ENCODE measurements at places on chromosomes 11 and 22.

DNA sequence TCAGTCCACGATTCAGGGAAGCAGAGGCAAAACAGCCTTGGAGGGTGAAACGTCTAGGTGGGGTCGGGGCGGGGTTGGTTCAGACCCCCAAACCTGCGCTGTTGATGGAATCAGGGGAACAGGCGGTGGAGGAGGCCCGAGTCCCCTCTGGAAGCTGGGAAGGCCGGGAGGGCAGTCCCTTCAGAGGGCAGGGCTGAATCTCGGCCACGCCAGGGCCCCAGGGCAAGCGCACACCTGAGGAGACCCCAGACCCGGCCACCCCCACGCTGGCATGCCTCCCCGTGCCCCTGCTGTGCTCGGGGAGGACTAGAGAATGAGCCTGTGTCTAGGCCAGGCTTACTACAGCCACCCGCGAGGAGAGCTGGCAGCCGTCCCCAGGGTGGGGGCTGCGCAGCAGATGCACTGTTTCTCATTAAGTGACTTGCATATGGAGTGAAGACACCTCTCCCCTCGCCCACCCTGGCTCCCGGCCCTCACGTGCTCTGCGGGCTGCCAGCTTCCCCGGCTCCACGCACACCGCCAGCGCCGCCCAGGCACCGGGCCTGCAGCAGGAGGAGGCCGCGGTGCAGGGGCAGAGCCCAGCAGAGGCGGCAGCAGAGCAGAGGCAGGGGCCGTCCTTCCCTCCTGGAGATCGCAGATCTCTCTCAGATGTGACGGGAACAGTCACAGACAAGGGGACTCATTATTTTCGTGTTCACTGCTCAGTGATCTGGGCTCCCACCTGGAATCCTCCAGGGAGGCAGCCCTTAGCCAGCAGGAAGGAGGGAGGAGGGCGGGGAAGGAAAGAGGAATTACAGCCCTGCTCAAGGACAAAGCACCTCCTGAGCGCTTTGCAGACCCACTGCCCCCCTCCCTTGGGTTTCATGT, 47.1 kb upstream of the OPCML start:
- DNase-seq: no peak

DNA sequence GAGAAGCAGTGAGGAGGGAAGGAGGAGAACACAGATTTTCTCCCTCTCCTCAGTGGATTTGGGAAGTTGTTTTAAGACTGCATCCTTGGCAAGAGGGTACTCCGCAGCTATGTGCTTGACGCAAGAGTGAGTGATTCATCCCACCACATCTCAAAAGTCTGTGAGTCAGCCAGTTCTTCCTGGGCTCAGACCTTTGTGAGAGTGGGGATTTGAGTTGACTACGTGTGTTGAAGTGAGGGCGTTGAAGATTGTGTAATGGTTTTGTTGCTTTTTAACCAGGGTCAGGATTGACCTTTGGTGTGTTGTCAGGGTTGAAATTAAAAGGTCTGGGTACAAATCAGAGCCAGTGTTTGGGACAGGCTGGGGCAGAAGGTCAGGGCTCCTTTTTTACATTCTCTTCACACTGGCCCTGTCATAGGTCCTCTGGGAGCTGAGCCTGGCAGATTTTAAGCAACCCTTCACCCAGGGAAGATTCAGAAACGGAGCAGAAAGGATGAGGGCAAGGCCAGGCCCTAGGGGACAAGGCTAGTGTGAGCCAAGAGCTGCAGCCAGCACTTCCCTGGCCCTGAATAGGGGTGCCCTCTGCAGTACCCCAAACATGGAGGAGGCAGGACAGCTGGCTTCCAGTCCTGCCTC, 4.2 kb upstream of the C11orf86 start:
- no peak for DNase-seq

DNA sequence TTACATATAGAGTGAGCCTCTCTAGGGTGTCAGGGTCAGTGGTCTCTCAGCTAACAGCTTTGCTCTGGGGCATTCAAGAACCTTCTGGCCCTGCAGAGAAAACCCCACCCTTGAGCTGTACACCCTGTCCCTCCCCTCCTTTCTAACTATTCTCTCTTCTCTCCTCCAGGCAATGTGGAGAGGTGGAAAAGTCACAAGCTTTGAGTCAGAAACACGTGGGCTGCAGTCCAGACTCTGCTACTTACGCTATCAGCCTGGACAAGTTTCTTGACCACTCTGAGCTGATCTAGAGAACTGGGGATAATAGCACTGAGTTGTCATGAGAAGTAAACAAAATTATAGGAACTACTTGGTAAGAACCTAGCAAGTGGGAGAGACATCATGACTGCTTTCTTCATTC, 10.7 kb upstream of the FAM83F start:
- DNase-seq: no peak

DNA sequence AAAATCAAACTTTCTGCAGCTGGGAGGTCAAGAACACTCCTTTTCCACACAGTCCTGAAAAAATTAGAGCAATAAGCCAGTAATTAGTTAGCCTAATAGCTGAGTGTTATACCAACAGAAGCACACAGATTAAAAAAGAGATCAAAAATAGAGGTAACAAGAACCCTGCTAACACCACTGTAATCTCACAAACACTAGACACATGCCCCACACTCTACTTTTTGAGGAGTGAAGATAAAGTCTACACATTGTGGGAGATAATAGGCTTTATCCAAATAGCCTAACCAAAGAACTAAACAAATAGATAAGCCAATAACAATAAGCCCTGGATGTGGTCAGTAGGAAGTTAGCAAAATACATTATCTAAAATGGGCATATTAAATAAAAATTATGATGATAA, 372.7 kb upstream of the ANO5 start:
- no peak for DNase-seq

DNA sequence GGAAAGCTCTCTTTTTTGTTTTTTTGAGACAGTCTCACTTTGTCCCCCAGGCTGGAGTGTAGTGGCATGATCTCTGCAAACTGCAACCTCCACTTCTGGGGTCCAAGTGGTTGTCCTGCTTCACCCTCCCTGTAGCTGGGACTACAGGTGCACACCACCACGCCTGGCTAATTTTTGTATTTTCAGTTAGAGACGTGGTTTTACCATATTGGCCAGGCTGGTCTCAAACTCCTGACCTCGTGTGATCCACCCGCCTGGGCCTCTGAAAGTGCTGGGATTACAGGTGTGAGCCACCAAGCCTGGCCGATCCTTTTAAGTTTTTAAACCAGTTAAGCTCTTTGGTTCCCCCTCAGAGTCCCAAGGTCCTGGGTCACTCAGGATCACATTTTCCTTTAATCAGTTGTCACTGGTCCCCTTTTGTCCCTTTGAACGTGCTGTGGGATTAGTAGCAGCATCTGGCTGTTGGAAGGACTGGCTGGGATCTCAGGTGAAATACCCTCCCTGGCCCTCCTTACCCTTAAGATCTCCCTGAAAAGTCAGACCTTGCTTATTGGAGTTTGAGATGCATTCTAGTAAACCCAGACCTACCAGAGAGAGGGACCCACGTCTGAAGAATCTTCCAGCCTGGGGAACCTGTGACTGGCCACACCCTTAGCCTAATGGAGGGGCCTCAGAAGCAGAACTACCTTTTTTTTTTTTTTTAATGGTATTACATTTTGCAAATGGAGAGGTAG, 8.1 kb downstream of the MALAT1 start:
- no peak for DNase-seq

DNA sequence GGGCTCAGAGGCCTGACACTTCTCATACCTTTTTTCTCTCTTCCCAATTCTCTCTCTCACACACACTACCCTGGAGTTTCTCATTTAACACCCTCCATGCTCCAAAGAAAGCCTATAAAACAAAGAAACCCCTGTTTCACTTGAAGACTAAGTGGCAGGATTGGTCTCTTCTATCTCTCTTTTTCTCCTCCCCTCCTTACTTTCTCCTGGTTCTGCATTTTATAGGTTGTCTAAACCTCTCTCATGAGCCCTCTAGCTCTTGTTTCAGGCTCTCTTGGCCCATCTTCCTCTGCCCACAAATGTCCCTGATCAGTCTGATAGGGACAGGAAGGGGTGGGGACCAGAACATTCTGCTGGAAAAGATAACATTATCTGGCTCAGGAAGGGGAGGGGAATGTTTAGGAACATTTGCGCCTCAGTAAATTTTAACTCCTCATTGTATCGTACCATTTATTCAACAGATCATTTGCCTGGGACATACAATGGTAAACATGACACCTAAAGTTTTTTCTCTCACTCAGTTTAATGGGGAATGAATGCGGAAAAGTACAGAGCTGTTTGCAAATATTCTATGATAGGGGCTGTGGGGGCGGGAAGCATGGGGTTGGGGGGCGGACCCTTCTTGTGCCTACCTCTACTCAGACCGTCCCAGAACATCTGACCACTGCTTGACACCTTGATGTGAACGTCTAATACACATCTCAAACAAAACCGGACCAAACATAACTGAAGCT, 10.8 kb downstream of the CRYBA4 start:
- no peak for DNase-seq

DNA sequence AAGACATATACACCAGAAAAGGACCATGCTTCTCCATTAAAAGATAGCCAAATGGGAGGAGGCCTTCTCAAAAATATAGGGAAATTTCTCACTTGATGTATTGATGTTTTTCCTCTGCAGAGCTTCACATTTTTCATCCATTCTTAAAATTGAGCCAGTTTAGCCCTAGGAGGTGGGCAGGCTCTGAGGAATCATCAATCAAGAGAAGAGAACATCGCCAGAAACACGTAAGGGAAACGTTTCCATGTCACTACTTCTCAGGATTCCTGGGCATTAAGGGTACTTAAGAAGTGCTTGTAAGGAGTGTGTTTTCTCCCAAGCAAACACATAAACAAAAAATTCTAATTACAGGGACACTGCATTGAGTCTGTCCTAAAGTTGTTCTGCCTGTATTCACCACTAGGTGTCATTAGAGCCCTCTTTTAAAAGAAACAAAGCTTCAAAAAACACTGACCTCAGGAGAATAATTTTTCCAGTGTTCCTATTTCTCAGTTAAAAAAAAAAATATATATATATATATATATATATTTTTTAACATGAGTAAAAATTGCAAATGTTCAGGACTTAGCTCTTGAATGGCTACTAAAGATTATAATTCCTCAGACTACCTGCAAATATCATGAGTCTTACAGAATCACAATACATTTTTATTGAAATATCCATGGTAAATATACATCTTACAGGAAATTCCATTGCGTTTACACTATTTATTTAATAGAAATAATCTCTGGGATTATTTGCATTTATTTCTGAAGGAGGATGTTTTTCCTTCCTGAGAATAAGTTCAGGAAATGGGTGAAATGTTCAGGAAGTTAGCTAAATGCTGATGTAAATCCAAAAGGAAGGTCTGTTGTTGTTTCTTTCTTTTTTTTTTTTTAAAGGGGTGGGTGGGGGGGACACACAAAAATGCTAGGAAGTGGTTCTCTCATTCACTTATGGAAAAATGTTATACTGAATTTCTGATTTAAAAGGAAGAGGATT, 16.0 kb downstream of the FZD4 start:
- peak; percentile 53 for DNase-seq

DNA sequence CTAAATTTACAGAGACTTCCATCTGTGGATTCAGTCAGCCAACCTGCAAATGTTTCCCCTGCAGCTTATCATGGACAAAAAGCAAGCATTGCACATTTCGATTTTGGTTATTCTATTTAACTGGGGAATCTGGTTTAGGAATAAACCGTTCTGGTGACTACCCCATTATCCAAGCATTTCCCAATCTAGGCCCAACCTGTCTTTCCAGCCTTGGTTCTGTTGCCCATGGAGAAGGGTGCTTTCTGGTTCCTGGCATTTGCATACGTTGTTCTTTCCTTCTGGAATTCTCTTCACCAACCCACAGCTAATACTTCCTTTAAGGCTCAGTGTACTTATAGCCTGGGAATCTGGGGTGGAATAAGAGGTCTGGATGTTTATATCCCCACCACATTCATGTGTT, 1.4 kb upstream of the TMEM123 start:
- DNase-seq: no peak

DNA sequence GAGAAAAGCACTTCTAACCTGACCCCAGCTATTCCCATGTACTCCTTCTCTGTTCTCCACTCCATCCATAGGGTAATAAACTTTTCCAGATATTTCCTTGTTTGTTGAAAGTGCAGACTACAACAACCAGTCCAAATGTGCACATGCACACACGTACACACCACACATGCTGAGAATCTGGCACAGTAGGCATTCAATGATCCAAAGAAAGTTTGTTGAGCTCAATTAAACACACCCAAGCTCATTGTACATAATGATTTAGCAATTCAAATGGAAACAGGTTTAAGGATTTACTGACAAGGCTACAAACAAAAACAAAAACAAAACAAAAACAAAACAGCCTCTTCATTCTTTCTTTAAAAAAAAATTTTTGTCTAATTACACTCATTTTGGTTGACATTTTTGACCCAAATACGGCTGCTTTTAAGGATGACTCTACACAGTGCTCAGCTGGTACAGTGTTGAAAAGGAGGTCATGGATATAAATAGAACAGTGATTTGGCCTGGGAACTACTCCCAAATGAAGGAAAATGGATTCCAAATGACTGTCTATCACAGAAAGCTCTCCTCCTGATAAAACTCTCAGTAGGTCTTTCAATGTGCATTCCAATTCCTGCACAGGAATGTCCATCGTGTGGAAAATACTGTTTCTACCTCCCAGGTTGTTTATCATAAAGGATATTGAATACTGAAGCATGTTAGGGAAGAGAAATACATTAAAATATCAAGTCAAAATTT, 232.2 kb downstream of the GUCY1A2 start:
- DNase-seq: no peak

DNA sequence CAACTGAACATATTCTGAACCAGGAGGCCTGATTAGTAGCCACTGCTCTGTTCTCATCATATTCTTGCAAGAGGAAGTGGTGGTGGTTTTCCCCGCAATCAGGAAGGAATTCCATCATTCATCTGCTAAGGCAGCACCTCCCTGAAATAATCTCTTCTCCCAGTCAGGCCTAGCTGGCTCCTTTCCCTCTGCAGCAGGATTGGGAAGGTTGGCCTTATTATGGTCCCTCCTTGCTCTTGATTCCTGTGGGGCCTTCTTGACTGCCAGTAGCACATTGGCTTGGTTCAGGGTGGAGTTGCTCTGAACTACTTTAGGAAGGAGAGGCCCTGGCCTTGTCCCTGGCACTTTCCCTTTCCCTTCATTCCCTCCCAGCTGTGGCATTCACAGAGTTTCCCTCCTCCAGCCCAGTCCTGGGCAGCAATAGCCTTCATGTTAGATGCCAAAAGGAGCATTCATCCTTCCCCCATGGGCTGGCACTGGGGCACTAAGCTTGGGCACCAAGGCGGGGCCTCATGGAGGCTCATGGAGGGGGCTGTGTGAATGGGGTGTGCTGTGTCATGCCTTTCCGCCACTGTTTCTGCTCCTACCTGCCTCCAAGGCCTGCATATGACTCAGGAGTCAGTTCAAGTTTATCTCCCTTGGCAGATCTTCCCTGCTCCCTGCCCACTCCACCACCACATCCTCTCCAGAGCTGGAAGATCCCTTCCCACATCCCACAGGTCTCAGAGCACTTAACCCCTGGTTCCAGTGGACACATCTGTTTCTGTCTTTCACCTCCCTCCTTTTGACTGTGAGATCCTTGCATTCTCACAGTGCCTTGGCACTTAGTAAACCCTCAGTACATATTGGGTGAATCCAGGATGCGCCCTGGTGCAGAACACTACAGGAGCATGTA, 27.6 kb upstream of the CD44 start:
- DNase-seq: no peak

GRCh38 chr11:82557274-82557673, 176.4 kb downstream of the FAM181B start:
- peak; percentile 61 for DNase-seq
